SW 1271 (cell line): ENCODE measurements at places on chromosomes 4 and X.
A peak's percentile ranks its signal among the peaks of the same experiment; 100 is the strongest.

DNA sequence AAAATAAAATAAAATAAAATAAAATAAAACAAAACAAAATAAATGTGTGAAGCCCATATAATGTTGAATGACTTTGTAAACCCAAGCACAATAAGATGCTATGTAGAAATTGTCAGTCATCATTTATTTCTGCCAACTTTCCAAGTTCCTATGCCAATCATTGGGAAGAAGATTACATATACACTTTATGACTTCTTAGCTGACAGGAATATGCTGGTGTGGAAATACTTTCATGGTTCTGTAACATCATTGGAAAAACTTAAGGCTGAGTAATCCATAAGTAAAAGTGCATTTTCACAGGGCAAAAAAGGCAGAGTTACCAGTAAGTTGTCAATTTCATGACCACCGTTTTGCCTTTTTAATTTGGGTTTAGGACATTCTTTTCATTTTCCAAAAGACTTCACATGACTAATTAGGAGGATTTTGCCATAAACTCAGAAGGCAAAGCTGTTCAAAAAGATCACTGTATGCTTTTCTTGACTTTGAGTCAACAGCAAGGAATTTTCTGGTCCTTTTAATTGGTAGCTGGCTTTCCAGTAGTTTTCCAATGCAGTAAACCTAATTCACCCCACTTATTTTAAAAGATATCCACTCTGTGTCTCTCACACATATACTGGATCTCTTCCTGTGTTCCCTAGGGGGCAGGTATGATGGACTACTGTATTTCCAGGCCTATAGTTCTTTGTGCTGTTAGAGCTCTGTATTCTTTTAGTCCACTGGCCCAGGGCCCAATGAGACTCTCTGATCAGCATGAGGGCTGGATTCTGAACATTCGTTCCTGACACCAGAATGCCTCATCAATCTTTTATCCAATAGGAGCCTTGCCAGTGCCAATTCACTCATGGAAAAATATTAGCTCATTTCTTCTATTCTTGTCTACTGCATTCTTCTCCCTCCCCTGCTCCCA, 26.2 kb upstream of the SCRG1 start:
- no peak for DNase-seq

GRCh38 chrX:30713061-30713525, 59.9 kb downstream of the GK start:
- DNase-seq, result peak; percentile 0

GRCh38 chr4:6849691-6850090, 59.9 kb upstream of the TBC1D14 start:
- DNase-seq, result no peak

- peak; percentile 72 for DNase-seq
Measured at GRCh38 chr4:82372517-82373485, 990 bp downstream of the HNRNPD start.

DNA sequence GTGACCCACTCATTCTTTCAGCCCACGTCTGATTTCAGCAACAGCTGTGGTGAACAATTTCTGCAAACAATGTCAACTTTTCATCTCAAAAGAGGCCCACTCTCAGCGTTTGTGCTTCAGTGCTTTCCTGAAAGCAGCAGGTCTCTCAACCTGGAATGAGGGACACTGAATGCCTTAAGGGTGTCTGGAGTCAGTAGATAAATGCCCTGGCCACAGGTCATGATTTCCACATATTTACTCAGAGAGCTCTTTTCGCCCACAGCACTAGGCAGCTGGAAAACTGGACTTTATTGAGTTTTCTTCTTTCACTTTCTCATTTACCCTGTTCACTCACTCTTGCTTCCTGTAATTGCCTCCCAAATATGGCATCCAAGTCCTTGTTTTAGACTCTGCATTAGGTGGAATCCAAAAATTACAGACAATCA, 52.8 kb downstream of the NPFFR2 start:
- DNase-seq, result no peak

- no peak for DNase-seq
Measured at GRCh38 chr4:104294811-104295210, 199.9 kb downstream of the CXXC4 start.

- DNase-seq, result no peak
Measured at GRCh38 chr4:54657551-54658251, at the start of gene KIT. TSS of gene KIT (plus strand) at chr4:54657957. CDS start at chr4:54658015, 58 bp downstream.

GRCh38 chr4:95546866-95547714, 1.7 kb downstream of the UNC5C start:
- no peak for DNase-seq

DNA sequence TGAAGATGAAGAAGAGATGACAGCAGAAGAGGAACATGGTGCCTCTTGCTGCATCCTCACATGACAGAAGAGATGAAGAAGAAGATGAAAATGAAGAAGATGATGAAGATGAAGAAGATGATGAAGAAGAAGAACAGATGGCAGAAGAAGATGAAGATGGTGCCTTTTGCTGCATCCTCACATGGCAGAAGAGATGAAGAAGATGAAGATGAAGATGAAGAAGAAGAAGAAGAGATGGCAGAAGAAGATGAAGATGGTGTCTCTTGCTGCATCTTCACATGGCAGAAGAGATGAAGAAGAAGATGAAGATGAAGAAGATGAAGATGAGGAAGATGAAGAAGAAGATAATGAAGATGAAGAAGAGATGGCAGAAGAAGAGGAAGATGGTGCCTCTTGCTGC, 63.7 kb upstream of the HPF1 start:
- no peak for DNase-seq

GRCh38 chrX:142186103-142186502, 19.0 kb downstream of the MAGEC2 start:
- DNase-seq, result no peak

DNA sequence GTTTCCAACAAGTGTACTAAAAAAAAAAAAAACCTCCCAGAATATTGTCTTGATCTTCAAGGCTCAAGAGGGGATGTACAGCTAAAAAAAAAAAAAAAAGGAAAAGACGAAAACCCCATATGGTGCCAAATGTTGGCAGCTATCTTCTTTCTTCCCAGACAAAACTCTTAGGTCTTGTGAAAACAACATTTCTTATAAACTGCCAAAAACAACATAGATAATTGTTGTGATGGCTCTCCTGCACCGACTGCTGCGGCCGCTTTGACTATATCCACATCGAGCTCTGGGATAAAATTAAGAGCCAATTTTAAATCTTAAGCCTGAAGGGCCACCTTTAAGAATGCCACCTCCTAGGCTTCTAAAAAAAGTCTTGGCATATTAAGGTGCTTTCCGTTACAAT, 23.5 kb downstream of the PDGFC start:
- no peak for DNase-seq

GRCh38 chrX:10022273-10022541, 55.0 kb downstream of the CLDN34 start:
- DNase-seq, result no peak

DNA sequence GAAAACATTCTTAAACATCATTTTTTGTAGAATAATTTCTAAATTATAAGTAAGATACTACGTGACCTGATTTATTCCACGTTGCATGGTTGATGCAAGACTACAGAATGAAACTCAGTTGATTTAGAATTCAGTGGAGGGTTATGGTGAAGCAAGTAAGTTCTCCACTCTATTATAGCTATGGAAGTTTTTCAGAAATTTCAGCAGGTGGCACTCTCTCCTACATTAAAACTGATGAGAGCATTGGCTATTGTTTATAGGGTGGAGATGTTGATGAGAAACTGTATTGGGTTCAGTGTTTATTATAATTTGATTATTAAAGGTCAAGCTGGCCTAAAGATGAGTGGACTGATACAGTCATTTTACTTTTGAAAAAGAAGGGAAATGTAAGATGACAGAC, 88.0 kb downstream of the FNIP2 start:
- DNase-seq, result peak; percentile 50

GRCh38 chr4:151911970-151912369, 151.2 kb upstream of the GATB start:
- DNase-seq, result no peak

DNA sequence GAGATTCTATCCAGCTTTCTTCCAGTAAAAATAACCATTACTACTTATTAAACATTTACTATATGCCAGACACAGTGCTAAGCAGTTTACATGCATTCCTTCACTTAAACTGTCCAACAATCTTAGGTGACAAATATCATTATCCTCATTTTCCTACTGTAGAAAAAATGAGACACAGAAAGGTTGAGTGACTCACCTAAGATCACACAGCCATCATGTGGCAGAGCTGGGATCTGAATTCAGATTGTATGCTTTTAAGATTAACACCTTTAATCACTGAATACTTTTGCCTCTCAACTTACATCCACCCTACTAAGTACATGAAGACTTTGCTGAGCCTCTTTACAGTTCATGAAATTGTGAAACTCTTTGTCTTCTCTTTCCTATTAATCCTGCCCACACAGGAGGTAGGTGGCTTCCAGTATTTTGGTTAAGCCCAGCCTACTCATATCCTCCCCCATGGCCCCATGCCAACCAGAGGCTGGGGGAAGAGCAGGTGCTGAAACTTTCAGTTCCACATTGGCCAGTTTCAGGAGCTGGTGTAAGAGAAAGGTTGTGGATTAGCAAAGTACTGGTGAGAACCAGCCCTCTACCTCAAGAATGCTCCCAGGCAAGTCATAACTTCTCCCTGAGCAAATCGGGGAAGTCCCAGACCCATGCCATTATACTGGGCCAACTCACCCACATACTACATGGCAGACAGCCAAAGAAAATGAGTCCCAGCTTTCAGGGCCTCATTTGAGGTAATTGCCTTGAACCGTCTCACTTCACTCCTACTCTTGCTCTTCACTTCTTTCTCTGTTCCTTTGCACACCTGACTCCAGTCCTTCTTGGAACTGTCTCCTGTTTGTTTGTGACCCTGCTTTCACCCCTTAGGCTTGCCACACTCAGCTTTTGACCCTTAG, 211.1 kb downstream of the GUCY2F start:
- no peak for DNase-seq

DNA sequence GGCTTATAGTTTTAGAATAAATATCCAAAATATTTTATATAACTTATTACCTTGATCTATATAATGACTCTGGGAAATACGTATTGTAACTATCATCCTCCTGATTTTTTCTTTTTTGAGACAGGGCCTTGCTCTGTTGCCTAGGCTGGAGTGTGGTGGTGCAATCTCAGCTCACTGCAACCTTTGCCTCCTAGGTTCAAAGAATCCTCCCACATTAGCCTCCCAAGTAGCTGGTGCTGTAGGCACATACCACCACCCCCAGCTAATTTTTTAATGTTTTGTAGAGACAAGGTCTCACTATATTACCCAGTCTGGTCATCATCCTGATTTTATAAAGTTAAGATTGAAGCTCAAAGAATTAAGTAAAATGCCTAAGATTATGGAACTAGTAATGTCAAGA, 193.6 kb downstream of the SLC4A4 start:
- DNase-seq, result no peak

- no peak for DNase-seq
Measured at GRCh38 chrX:72479324-72480274, 93.0 kb downstream of the HDAC8 start.

DNA sequence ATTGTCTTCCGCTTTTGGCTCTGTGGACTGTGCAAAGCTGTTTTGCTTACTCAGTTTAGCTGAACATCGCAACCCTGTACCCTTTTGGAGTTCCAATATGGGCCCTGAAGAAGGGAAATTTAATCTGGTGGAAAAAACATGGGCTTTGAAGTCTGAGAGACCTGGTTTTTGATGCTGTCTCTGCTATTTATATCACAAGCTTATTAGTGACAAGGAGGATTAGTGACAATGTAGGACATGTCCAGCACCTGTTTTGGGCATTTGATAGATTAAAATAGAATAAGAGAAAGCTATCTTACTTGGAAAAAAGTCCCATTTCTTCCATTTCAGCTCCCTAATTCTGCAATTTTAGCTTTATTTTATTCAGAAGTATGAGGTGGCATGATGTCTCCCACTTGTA, 417.3 kb downstream of the SPRY1 start:
- DNase-seq, result no peak

DNA sequence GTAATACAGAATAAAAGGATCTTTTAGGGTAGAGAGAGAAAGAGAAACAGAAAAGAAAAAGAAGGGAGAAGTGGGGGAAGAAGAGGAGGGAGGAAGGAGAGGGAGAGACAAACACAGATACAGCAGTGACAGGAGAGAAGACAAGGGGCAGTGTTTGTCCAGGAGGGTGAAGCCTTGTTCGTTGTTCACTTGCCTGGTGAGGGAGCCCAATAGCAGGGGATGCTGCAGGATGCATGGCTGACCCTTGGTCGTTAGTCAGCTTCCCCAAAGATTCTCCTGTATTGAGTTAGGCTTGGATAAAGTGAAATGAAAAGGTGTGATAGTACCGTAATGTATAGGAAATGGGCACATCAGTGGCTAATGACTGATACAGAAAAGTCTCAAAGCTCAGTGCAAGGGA, 403.7 kb downstream of the IL15 start:
- DNase-seq, result no peak

GRCh38 chr4:87838890-87839591, 6.3 kb downstream of the MEPE start:
- no peak for DNase-seq

- DNase-seq, result no peak
Measured at GRCh38 chrX:16658284-16658683, 8.3 kb downstream of the S100G start.

DNA sequence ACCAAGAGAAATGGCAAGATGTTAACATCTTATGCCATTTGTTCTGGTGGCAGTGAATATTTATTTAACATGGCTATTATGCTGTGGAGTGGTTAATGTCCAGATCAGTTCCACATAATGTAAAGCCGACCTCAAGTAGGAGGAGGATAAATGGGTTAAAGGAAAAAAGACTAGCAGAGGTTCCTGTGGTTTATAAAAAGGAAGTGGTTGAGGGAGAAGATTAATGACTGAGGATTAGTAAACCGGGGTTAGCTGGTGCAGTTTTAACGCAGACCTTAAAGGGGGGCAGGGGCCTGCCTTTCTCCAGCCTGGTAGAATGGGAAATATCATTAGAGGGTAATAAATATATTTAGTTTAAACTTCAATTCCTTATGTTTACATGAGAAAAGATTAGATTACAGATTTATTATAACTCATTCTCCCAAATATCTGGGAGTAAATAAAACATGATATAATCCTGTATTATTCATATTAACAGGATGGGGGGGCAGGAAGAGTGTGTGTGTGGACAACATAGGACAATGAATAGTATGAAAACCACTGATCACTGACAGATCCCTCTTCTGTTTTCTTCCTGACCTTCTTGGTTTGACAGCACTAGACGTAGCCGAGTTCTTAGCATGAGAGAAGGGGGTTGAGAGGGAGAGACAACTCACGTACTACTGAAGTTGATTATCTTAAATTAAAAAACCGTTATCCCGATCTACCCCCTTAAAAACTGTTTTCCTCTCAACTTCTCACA, 124.1 kb upstream of the LIMCH1 start:
- DNase-seq, result no peak

GRCh38 chr4:154593868-154594267, 3.3 kb upstream of the FGA start:
- DNase-seq, result no peak

DNA sequence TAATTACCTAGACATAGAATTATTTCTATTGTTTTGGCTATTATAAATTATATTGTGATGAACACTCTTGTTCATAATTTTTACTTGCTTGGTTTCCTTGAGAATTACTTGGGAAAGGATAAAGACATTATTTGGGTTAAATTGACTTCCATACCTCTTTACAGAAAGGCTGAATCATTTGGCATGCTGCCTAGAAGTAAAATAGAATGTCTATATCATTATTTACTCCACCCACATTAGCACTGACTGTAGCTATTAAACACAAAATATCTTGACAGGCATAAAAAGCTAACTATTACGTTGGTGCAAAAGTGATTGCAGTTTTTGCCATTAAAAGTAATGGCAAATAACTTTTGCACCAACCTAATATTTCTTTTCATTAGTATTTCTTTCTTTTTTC, 29.7 kb upstream of the ADH6 start:
- no peak for DNase-seq
